A673 (cell line): ENCODE measurements at places on chromosomes 3 and 15. TPM values are rescaled to one million over a fixed set of nuclear protein-coding genes. Genes with fewer than 3 reads are reported as not detected.
A peak's percentile ranks its signal among the peaks of the same experiment; 100 is the strongest.

The CYP8B1 gene
- not detected in 2 replicates for total RNA-seq

The ROBO1 gene
- total RNA-seq: 67.6 TPM in 2 replicates

The NIT2 gene
- total RNA-seq: 57.0 and 61.5 TPM in 2 replicates

The CPA3 gene
- total RNA-seq: not detected in 2 replicates

DNA sequence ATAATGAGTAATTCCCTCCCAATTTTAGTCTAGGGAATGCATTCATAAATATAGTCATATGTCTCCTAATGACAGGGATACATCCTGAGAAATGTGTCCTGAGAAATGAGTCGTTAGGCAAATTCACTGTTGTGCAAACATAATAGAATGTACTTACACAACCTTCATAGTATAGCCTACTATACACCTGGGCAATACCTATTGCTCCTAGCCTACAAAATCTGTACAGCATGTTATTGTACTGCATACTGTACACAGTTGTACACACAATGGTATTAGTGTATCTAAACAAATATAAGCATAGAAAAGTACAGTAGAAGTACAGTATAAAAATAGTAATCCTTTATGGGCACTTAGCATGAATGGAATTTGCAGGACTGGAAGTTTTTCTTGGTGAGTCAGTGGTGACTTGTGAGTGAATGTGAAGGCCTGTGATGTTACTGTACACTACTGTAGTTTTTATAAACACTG lies 6.6 kb downstream of the DTWD1 start:
- no peak overlapping the region for H3K4me3 ChIP-seq
- DNase-seq: no peak
- no peaks in the 10 kb centered on the region for H3K27me3 ChIP-seq
- H3K27ac ChIP-seq: no peak overlapping the region
- peaks cover 17% of the 10 kb centered on the region for H3K36me3 ChIP-seq

- DNase-seq: no peak
- H3K36me3 ChIP-seq: no peaks in the 10 kb centered on the region
These were observed 15.4 kb upstream of the COMMD2 start for GRCh38 chr3:149767720-149768119.

- no peak for DNase-seq
- no peak overlapping the region for H3K27ac ChIP-seq
- no peaks in the 10 kb centered on the region for H3K36me3 ChIP-seq
- no peaks in the 10 kb centered on the region for H3K27me3 ChIP-seq
- H3K4me1 ChIP-seq: peaks cover 15% of the 10 kb centered on the region
- H3K4me3 ChIP-seq: no peak overlapping the region
These were observed 54.7 kb upstream of the ATP13A3 start for GRCh38 chr3:194541483-194541882.

DNA sequence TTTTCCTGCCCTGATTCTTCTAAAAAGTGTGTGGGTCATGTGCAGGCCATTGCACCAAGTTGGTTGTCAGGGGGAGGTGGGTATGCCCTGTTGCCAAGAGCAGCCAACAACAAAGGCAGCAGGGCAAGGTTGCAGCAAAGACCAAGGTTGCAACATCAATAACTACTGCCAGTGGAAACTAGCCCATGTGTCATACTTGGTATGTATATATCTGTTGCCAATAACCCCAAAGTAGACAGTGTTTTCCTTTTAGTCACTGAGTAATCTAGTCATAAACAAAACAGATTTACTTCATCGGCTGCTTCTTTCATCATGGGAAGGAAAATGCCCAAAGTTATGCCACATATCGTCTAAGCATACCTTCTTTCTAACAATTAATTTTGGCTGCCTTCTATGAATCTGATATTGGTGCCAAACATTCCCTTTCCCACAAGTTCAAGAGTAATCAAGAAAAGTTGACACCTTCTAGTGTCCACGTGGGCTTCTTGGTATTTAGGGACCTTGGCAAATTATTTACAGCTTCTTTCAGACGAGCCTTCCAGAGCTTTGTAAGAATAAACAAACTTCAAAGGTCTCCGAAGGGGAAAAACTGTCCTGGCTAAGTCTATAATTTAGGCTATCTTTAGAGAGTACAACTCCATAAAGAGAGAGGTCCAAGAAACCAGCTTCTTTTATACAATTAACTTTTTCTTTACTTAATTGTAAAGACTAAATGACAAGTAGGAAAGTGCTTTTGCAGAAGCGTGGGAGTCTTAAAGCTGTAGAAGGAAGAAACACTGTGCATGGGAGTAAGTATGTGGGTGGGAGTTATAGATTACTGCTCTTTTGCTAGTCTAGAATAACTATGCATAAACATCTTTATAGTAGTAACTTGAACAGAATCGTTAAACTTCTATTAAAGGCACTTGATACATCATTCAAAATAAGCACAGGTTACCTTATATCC lies 10.0 kb upstream of the MBNL1 start:
- no peak overlapping the region for H3K4me3 ChIP-seq
- H3K27ac ChIP-seq: no peak overlapping the region
- DNase-seq: no peak
- H3K36me3 ChIP-seq: no peaks in the 10 kb centered on the region
- H3K27me3 ChIP-seq: no peaks in the 10 kb centered on the region
- H3K4me1 ChIP-seq: no peaks in the 10 kb centered on the region

DNA sequence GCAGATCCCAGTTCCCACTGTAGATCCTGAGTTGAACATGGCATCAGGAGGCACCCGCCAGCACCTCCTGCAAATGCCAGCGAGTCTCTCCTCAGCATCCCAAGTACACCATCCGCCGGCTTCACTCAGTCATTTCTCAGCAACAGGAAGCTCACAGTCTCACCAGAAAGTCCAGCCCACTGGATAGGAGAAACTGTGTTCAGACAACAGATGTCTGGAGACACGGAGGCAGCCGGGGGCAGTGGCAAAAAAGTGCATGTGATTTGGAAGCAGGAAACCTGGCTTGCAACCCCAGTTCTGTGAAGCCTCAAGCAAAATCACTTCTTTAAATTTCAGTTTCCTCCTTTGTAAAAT lies 68.7 kb downstream of the SRGAP3 start:
- no peaks in the 10 kb centered on the region for H3K36me3 ChIP-seq
- H3K27ac ChIP-seq: no peak overlapping the region
- no peak for DNase-seq
- no peaks in the 10 kb centered on the region for H3K4me1 ChIP-seq
- H3K27me3 ChIP-seq: peaks cover 10% of the 10 kb centered on the region

DNA sequence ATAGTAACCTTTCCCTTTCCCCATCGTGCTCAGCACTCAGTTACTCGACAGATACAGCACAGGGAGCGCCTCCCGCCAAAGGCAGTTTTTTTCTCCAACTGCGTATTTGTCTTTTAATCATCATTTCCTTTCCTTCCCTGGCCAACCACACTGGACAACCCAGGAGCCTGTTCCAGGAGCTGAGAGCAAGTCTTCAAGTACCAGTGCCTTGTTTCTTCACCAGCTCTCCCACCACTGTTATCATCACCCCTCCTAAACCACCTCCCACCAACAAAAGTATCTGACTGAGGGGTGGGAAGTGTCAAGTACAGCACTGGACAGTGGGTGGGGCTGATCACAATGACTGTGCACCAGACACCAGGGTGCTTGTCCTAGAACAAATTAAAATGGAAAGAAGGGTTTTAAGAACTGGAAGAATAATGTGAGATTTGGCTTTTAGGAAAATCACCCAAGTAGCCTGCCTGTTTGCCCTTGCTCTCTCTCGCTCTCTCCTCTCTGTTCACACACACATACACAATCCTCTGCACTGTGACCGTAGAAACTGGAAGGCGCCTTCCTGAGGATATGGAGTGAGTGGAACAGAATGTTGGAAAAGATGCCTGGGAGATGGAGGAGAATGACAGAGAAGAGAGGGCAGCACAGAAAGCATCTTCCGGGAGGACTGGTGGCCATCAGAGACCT lies 126.3 kb downstream of the TNIK start:
- H3K4me3 ChIP-seq: no peak overlapping the region
- H3K4me1 ChIP-seq: peaks cover 2% of the 10 kb centered on the region
- H3K36me3 ChIP-seq: no peaks in the 10 kb centered on the region
- H3K27me3 ChIP-seq: no peaks in the 10 kb centered on the region

DNA sequence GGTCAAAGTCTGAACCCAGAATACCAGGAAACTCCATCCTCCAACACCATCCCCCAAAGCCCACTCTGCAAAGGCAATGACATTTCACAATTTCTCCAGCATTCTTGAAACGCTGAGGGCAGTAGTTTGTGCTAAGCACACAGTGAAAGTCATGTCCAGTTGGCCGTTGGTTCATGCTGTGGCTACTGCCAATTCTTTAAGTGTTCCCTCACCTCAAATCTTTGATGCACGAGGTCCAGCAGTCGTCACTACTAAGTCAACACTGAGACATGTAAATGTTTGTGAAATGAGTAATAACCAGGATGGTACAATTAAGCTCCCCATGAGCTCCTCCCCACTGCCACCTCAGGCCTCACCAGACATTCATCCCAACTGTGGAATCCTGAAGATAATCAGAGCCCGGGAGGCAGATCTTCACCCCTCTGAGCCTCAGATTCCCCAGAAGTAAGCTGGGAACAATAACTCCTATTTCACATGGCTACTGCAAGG lies 7.0 kb downstream of the SUCLG2 start:
- H3K4me3 ChIP-seq: no peak overlapping the region
- DNase-seq: no peak
- no peaks in the 10 kb centered on the region for H3K36me3 ChIP-seq
- no peaks in the 10 kb centered on the region for H3K4me1 ChIP-seq
- no peaks in the 10 kb centered on the region for H3K27me3 ChIP-seq

- no peaks in the 10 kb centered on the region for H3K4me1 ChIP-seq
- no peak overlapping the region for H3K4me3 ChIP-seq
- no peaks in the 10 kb centered on the region for H3K27me3 ChIP-seq
- H3K36me3 ChIP-seq: no peaks in the 10 kb centered on the region
- no peak for DNase-seq
These were observed 320.5 kb upstream of the UMPS start for GRCh38 chr3:124409650-124410275.

DNA sequence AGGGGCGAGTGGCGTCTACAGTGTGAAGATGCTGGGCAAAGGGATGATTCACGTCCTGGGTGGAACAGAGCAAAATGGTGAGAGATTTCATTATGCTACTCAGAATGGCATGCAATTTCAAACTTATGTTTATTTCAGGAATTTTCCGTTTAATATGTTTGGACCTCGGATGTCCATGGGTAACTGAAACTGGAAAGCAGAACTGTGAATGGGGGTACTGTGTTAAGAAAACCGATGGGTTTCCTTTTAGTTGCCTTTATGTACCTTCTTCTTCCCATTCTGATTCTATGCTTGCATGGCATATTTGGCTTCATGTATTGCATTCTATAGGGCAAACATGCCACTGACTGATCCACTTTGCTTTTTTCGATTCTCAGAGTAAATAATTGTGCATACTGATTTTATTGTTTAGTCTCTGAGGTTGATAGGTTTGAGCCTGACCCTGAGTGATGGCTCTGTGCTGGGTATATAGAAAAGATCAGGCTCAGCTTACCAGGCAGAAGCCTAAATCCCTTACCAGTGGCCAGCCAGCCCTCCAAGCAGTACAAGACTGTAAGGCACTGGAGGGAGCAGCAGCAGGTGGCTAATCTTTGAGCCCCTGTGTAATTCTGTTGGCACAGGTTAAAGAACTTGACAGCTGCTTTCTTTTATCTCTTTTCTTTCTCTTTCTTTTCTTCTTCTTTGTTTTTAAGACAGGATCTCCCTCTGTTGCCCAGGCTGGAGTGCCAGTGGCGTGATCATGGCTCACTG lies 4.5 kb downstream of the QTRT2 start:
- H3K27ac ChIP-seq: no peak overlapping the region
- no peak for DNase-seq
- peaks cover 12% of the 10 kb centered on the region for H3K36me3 ChIP-seq
- no peak overlapping the region for H3K4me3 ChIP-seq
- H3K4me1 ChIP-seq: peaks cover 5% of the 10 kb centered on the region

DNA sequence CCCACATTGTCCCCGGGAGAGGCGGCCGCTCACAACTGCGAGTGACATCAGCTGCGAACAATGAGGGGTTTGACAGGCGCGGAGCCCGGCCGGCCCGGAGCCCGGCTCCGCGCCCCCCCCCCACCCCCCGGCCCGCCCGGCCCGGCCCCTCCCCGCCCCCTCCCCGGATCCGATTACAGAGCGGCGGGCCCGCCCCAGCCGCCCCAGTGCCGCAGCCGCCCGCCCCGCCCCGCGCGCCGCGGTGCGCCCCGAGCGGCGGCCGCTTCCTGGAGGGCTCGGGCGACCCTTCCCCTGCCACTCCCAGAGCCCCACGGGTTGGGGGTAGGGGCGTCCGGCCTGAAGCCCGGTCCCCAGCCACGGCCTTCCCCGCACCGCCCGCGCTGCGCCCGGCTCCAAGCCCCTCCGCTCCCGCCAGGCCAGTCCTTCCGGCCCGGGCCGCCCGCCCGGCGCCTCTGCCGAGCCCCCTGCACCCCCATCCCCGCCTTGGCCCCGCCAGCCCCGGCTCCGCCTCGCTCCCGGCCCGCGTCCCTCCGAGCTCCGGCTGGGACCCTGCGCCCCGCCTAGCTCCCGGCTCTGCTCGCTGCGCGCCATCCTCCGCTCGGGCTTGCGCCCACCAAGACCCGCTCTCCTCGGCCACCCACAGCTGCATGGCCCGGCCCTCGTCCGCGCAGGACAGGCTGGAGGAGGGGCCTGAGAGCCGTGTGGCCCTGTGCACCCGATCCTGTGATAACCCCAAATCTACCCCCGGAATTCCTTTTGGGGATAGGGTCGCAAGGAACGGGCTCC lies at the start of gene PCBP4:
Gene PCBP4, minus strand, starts transcription at position 71 of the 786 bp plus-strand sequence. CDS start 6,214 bp downstream, outside the sequence.
- H3K4me1 ChIP-seq: no peaks in the 10 kb centered on the region
- peak within 1 kb of the TSS; percentile 53 for H3K4me3 ChIP-seq
- no peak for DNase-seq
- H3K27ac ChIP-seq: peak within 1 kb of the TSS; percentile 30
- H3K27me3 ChIP-seq: no peaks in the 10 kb centered on the region

- H3K27me3 ChIP-seq: no peaks in the 10 kb centered on the region
- H3K4me3 ChIP-seq: no peak overlapping the region
- peaks cover 19% of the 10 kb centered on the region for H3K4me1 ChIP-seq
- no peak for DNase-seq
- H3K36me3 ChIP-seq: no peaks in the 10 kb centered on the region
These were observed 80.3 kb downstream of the BDH1 start for GRCh38 chr3:197475514-197475913.

DNA sequence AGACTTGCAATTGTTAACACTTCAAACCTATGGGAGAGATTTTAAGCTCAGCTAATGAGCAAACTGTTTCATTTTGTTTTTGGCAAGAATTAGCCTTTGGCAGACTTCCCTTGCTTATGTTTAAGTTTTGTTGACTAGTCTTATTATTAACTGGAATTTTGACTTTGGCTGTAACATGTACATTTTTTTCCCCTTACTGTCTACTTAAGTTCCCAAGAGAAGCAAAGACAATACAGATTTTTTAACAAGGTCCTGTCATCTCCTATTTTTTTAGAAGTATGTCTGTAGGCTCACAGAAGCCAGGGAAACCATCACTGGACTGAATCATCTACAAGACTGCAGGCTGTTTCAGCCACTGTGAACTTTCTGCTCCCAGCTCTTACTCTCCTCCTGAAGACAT lies 74.3 kb downstream of the DGKG start:
- H3K27me3 ChIP-seq: no peaks in the 10 kb centered on the region
- no peaks in the 10 kb centered on the region for H3K4me1 ChIP-seq
- H3K4me3 ChIP-seq: no peak overlapping the region
- no peak overlapping the region for H3K27ac ChIP-seq
- no peak for DNase-seq
